ENCODE measurements at places on chromosomes 12 and 14.
A peak's percentile ranks its signal among the peaks of the same experiment; 100 is the strongest.

GRCh38 chr12:69490920-69491643, 20.9 kb downstream of the FRS2 start:
- no peak for DNase-seq

DNA sequence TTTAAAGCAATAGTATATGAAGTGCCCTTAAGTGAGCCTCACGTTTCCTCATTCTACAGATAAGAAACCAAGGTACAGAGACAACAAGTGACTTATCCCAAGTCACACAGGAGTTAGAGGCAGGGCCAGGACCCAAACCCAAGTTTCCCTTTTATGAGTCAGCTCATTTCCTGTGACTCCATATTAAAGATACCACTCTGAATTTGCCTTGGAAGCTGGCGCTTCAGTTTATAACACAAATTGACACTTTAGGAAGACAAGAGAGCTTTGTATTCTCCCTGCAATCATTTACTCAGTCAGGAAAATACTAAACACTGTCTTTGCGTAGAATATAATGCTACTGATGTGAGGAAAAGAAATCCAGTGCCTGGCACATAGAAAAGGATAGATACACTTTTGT, 43.2 kb downstream of the MYBPC1 start:
- no peak for DNase-seq

DNA sequence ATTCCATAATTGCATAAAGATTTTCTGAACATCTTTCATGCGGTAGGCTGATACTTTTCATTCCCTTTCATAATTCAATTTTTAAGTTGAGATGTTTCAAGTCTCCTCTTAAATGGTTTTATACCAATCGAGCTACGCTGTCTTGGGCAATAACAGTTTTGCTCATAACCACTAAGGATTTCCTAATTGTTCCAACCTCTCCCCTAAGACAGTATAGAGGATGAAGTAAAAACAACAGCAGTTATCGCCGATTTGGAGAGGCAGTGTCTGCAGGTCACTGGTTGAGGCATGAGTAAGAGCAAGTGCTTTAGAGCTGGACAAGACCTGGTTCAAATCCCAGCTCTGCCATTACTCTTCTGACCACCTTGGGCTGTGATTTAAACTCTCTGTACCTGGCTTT, 6.9 kb upstream of the MED13L start:
- DNase-seq = no peak

- DNase-seq = no peak
Measured at GRCh38 chr14:99039331-99040041, 232.5 kb downstream of the BCL11B start.

- no peak for DNase-seq
Measured at GRCh38 chr12:112939761-112940381, 1.6 kb downstream of the OAS3 start.

GRCh38 chr12:101877806-101878242, 444 bp downstream of the DRAM1 start:
- DNase-seq = no peak

DNA sequence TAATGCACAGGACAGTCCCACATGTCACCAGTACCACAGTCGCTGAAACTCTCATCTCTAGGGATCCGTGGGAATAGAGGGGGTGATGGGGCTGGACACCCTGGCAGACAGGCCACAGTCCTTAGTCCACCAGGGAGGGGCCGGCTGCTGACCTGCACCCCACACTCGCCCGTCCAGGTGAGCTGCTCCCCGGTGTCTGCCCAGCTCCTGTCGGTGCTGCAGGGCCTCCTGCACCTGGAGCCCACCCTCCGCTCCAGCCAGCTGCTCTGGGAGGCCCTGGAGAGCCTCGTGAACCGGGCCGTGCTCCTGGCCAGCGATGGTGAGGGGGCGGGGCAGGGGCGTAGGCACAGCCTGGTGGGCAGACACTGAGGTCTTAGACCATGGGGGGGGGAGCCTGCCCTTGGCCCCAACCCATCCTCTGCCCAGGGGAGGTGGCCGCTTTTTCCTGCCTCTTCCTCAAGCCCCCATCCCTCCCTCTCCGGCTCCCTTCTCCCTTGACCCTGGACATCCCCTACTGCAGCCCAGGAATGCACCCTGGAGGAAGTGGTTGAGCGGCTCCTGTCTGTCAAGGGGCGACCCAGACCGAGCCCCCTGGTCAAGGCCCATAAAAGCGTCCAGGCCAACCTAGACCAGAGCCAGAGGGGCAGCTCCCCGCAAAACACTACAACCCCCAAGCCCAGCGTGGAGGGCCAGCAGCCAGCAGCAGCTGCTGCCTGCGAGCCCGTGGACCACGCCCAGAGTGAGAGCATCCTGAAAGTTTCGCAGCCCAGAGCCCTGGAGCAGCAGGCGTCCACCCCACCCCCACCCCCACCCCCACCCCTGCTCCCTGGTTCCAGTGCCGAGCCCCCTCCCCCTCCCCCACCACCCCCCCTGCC, 17.1 kb upstream of the ADSS1 start:
- DNase-seq = no peak

DNA sequence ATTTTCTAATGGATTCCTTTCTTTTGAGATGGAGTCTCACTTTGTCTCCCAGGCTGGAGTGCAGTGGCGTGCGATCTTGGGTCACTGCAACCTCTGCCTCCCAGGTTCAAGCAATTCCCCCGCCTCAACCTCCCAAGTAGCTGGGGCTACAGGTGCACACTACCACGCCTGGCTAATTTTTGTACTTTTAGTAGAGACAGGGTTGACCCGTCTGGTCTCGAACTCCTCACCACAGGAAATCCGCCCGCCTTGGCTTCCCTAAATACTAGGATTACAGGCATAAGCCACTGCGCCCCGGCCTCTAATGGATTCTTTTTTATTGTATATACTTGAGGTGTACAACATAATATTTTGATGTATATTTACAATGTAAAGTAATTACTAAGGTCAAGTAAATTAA, 140.1 kb upstream of the SLCO1C1 start:
- DNase-seq = no peak

DNA sequence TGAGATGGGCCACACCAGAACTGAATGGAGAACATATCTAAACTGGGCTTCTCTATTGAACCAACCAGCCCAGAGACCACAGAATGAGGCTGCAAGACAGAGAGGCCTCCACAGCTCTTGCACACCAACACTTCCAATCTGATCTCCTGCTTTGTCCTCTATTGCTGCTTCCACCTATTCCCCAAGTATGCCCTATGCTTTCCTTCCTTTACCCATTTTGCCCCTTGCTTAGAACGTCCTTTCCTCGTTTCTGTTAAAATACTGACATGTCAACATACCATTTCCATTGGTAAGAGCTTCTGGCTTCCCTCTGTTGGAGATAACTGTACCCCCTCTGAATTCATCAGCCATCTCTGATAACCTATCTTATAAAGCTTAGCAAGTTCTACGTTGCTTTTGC, 2.8 kb downstream of the SLC2A13 start:
- no peak for DNase-seq

DNA sequence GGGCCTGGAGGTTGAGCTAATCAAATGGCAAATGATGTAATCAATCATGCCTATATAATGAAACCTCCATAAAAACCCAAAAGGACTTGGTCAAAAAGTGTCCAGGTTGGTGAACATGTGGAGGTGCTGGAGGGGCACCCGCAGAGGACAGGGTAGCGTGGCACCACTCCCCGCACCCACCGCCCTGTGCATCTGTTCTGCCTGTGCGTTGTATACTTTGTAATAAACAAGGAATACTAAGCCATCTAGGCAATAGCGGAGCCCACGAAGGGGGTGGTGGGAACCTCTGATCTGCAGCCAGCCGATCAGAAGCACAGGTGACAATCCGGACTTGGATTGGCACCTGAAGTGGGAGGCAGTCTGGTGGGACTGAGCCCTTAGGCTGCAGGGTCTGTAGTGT, 75.8 kb upstream of the GPR68 start:
- no peak for DNase-seq

DNA sequence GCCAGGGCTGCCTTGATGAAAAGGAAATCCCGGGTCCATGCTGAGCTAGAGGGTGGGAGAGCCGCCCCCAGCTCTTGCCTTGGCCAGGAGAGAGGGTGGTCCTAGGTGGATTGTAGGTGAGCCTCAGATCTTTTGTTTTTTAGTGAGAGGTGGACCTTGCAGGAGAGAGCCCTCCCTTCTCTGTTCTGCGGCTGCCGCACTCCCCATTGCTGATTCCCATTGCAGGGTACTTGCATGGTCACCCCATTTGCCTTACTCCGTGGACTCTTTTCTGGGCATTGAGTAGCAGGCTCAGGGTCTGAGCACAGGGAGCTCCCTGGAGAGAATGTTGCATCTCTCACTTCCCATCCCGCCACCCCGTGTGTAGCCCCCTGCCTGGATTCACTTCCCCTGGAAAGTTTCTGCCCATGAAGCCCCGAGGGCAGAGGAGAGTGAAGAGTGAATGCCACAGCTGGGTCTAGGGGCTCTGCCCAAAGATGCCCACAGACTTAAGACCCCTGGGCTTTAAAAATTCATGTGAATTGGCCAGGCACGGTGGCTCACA, 10.2 kb downstream of the VASH1 start:
- DNase-seq = no peak

GRCh38 chr14:88955455-88955854, 131.0 kb downstream of the TTC8 start:
- no peak for DNase-seq

DNA sequence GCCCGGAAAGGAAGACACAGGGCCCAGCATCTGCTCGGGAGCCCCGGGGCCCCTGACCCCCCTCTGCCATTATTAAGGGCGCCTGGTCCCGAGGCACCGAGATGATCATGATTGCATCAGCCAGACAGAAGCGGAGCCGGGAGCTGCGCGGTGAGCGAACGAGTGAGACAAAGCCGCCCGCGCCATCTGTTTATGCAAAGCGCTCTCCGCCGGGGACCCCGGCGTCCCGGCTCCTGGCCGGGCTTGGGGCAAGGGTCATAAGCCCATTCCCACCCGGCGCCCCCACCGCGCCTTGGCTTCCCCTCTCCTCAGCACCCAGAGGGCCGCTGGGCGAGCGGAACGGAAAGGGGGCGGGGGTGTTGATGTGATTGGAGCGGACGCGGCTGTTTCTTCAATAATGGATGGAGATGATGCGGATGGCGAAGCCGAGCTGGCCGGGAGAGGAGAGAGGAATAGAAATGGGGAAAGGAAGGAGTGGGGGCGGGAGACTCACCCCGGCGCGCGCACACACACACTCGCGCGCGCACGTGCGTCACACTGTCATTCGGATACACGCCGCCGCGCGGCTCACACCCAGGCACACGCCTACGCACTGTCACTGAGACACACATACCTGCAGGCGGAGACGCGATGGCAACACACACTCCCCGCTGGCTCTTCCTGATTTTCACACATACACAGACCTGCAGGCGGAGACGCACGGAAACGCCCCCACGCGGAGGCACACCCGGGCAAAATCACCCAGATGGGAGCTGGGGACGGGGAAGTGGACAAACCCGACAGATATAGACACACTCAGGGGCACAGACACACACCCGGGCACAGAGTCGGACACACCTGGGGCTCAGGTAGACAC, 10.7 kb downstream of the STAC3 start:
- peak; percentile 76 for DNase-seq

DNA sequence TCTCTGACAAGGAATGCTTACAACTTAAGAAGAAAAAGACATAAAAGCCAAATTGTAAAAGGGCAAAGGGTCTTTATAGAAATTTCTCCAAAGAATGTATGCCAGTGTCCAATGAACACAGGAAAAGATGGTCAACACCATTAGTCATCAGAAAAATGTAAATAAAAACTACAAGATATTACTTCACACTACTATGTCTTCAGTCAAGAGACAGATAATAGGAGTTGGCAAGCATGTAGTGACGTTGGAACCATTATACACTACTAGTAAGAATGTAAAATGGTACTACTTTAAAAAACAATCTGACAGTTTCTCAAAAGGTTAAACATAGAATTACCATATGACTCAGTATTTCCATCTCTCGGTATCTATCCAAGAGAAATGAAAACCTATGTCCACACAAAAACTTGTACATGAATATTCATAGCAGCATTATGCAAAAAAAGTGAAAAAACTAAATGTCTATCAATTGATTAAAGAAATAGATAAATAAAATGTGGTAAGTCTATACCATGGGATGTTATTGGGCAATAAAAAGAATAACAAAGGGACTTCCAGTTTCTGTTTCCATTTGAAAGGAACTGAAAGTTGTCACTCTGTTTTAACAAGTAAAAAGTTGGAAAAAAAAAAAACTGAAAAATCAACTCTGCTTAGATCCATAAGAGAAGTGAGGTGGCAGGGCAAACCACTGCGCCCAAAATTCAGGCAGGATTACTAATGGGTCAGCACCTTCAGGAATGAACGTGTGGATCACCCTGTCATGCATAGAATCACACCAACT, 69.8 kb downstream of the ALG10B start:
- DNase-seq = no peak

DNA sequence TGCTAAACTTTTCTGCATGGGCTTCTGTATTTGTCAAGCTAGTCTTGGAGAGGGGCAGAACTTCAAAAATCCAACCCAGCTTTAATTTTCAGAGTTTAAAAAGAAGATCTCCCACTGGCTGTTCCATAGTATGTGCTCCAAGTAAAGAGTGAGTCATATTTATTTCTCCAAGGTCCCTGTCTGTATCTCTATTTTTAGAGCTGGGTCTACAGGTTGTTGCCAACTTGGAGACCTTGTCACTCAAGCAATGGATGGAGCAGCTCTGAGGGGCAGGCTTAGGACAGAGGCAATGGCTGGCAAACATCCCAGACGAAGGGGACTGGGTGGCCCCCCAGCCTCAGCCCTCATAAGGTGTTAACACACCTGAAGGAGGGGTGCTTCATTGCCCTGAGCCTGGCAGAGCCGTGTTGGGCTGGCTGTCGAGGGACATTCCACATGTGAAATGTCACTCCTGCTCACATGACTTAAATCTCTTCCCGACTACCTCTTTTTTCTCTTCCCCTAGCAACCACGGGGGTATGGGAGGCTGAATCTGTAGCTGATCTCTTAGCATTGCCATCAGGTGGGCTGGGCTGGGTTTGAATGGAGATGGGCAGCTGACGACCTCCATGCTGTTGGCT, 103.1 kb downstream of the SMOC1 start:
- DNase-seq = no peak

DNA sequence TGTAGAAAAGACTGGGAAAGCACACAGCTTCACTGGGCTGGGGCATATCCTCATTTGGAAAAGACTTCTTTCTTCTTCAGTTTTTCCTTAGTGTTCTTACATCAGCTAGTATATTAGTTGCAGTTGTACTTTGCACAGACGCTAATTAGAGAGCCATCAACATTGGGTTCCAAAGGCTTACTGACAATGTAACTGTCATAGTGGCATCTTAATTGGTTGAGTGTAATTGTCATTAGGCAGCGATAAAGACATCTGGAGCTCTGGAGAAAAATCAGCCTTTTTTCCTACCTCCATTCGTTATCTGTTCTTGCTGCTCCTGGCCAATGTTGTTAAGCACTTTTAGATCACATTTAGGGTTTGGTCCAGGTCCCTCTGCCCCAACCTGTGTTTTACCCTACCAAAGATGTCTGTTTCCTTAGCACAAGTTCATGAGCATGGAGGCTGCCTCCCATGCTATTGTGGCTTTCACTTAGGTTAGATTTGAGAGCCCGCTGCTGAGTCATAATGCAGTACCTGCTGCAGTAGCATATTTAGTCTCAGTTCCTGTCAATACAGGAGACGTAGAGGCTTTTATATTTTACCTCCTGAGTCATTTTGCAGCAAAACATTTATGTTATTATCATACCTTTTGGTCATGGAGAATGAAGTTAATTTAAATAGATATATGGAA, 49.2 kb downstream of the FBXW8 start:
- DNase-seq = no peak

GRCh38 chr12:123243671-123244262, 10.5 kb downstream of the MTRFR start:
- no peak for DNase-seq

- no peak for DNase-seq
Measured at GRCh38 chr12:50720085-50720484, 43.8 kb upstream of the ATF1 start.

All from Jurkat, Clone E6-1 (cell line).